ENCODE measurements at places on chromosomes 13 and 19. TPM values are rescaled to one million over a fixed set of nuclear protein-coding genes. Genes with fewer than 3 reads are reported as not detected.

DNA sequence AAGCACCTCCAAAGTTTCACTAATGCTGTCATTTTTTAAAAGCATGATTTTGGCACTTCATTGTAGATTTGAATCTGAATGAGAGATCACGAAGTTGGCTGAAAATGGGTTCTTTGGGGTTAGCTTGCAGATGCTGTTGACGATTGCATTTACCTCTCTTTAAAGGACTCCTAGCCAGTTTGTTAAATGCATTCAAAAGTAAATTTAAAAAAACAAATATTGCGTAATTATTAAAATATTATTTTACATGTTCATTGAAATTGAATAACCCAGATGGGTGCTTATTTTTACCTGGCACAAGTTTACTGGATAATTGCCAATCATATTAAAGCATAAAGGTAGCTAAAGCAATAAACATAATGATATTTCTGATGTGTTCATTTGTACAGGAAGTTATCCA, 172.2 kb downstream of the ABCC4 start:
- DNase-seq = no peak

GRCh38 chr19:39417463-39418181, 5.2 kb downstream of the PLEKHG2 start:
- no peak for DNase-seq

- DNase-seq = no peak
These were observed 1.6 kb upstream of the POU4F1 start for GRCh38 chr13:78604782-78605611.

- no peak for DNase-seq
These were observed 45.7 kb downstream of the COL4A2 start for GRCh38 chr13:110352735-110353134.

The ZNF726 gene
- 2.8 TPM for total RNA-seq

DNA sequence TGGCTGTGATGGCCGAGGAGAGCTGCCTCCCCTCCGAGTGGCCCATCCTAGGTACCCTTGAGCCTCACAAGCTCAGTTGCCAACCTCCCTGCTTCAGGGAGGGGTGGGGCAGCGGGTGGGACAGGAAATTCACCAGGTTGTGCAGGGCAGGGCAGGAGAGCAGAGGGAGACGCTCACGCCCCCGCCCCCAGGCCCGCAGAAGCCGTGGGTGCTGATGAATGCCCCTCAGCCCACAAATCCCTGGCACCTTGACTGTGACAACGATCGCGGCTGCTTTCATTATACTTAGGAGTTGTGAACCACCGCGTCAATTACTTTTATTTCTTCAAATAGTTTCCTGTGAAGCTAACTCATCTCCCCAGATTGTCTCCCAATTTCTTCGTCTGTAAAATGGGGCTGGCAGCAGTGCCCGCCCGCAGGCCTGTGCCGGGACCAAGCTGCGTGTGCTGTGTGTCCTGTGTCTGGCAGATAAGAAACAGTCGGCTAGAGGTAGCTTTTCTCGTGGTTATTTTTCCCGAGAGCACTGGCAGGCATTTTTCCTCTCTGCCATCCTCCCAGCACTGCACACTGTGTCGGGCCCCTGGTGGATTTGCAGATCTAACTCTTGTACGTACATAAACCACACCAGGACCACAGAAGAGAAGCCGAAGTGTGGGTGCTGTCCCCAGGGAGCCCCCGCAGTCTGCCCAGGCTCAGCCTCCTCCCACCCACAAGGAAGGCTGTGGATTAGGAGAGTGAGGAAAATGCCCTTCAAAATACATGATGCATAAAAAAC, 7.9 kb upstream of the RASA3 start:
- no peak for DNase-seq

The GRIN3B gene
- total RNA-seq = 0.44 TPM

DNA sequence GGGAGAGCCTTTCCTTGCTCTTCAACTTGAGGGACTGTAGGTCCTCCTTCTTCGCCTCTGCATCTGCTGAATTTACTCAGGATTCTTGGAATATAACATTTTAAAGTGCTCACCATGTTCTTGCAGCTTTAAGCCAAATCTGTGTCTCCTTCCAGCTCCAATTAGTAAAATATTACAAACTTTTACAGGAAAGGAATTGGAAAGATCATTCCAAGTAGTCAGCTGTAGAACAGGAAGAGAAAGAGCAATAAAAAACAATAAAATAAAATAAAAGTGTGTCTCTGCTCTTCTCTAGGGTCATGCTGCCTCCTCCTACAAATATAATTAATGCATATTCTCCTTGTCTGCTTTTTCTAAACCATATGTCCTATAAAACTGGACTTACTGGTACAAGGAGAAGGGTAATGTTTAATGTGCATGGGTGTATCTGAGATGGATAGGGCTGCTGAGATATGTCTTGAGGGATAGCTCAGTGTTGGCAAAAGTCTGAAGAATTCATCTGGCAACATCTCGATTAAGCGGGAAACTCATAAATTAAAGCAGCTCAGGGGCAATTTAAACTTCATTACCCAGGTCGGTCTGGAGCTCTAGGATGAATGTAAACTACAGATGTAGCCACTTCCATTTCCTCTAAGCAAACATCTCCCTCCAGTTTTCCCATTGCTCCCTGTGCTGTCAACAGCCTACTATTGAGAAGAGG, 25.0 kb downstream of the ENOX1 start:
- DNase-seq = no peak

All from lung microvascular endothelial cell (primary cell).